Renal cortical epithelial cell (primary cell): ENCODE measurements at places on chromosomes 11 and 22. TPM values are rescaled to one million over a fixed set of nuclear protein-coding genes. Genes with fewer than 3 reads are reported as not detected.

GRCh38 chr11:1502954-1503707 lies 16.6 kb upstream of the MOB2 start:
- DNase-seq: no peak

TTC36 gene
- 1.4 and 2.6 TPM in 2 replicates for total RNA-seq

SNX32 gene
- total RNA-seq: 0.40 TPM in 1 of 2 replicates, not detected in the other

MS4A6E gene
- total RNA-seq: not detected in 2 replicates

TRIM51 gene
- total RNA-seq: not detected in 2 replicates
